ENCODE measurements at places on chromosomes 2 and 18.

- no peak for DNase-seq
Measured at GRCh38 chr2:98579926-98580325, 28.4 kb downstream of the COA5 start.

DNA sequence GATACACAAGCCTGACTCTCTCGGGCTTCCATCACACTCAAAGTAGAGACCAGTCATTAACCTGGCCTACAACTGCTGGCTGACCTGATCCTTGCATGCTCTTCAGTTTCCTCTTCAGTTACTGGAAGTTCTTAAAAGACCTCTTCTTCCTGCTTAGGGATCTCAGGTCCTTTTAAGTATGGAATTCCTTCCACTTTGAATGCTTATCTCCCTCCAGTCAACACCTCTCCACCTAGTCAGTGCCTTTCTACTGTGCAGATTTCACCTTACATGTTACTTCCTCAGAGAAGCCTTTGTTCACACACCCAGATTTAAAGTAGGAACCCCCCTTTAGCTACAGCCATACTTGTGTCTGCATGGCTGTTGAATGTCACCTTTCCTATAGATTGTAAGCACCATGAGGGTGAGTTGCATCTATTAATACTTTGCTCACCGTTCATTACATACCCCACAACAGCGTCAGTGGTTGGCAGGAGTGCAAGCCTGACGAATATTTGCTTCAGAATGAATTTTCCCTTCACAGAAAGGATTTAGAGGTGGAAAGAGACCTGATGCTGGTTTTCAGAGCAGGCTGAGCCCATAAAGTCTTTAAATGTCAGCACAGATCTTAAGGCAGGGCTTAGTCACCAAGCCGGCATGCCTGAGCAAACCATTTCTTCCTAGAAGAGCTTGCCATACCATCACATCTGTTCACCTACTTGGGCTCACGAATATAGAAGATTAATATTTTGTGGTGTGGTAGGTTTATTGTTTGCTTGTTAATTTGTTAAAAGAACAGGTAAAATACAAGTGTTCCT, 90.1 kb downstream of the ACVR1 start:
- DNase-seq = no peak

- no peak for DNase-seq
Measured at GRCh38 chr18:13176847-13177246, 41.7 kb upstream of the LDLRAD4 start.

DNA sequence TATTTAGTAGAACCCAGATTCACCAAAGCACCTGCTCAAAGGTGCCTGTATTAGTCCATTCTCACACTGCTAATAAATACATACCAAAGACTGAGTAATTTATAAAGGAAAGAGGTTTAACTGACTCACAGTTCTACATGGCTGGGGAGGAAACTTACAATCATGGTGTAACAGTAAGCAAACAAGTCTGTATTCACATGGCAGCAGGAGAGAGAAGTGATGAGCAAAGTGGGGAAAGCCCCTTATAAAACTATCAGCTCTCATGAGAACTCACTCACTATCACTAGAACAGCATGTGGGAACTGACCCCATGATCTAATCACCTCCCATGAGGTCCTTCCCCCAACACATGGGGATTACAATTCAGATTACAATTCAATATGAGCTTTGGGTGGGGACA, 28.0 kb upstream of the DDX18 start:
- DNase-seq = no peak

GRCh38 chr2:120817956-120818325, 82.3 kb downstream of the GLI2 start:
- no peak for DNase-seq

- no peak for DNase-seq
Measured at GRCh38 chr2:4255491-4255890, 552.1 kb downstream of the DCDC2C start.

DNA sequence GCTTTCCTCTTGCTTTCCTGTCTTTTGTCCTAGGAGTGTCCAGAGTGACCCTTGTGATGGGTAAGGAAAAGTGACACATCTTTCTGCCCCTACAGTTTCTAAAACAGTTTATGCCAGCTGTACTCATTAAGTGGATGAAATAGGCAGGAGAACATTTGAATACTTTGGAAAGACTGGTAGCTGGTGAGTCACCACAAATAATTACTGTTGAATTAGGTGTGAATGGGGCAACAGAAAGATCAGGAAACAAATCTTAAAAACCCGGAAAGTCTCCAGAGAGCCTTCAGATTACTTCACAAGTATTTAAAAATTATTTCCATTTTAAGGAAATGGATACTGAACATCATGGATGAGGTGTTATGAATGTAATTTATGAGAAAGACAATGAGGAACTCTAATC, 278.5 kb downstream of the CLIP4 start:
- DNase-seq = no peak

DNA sequence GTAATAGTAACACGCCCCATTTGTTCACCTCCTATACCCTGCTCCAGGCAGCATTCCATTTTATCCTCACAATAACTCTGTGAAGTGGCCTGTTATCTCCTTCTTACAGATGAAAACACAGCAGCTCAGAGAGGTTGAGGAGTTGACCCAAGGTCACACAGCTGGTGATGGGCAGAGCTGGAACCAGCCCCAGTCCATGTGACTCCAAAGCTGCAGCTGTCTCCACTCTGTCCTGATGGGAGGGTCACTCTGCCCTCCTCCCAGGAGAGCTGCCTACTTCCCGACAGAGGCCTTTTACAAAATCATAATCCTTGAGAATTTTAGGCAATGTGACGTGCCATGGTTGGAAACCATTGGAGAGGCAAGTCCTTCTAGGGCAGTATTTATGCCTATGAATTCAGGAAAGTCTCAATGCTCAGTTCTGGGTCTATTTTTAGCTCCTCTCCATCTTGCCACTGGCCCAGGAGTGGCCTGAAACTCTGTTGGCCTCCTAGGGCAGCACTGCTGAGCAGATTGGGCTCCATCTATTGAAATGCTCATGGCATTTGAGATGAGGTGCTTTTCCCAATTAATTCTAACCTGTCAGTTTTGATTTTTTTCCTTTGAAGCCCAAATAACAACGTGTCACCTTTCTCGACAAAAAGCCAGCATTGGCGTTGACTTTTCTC, 162.0 kb upstream of the MSH6 start:
- DNase-seq = no peak

- DNase-seq = no peak
Measured at GRCh38 chr2:187544371-187545080, 9.7 kb downstream of the TFPI start.

DNA sequence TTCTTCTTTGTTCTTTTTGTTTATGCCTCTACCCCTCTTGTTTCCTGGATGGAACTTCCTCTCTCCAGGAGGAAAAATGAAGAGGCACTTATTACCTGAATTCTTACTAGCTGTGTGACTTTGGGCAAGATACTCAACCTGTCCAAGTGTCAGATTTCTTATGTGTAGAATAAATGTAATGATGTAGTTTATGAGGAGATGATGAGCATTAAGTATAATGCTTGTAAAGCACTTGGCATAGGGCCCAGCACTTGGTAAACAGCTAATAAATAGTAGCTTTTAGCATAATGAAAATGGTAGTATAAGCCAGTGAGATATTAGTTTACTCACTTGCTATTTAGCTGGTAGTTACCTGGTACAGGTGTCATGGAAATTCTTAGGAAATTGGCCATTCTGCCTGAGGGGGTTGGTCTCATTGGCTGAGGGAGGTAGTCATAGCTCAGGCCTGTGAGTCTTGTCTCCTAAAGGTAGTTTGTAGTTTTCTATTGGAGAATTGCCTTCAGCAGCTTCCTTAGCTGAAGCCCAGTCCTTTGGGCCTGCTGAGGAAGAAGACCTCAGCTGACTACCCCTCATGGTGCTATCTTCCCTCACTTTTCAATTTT, 133.4 kb upstream of the NABP1 start:
- DNase-seq = no peak

GRCh38 chr2:232142049-232142448, 180.5 kb downstream of the DIS3L2 start:
- peak; percentile 37 for DNase-seq

DNA sequence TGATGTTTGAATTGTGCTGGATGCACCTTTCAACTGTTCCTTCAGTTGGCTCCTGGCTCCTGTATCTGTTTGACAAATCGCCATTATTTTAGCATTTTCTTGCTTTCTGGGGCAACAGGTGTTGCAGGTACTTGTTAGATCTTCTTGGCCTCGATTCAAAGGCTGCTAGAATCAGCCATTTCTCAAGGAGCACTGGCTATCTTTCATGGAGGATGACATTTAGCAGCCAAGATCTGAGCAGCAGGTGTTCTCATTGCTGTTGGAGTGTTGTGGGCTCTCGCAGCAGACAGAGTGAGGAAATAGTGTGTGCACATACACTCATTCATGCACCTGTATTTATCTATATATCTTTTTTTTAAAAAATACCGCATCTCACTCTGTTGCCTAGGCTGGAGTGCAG, 52.2 kb downstream of the INPP5D start:
- no peak for DNase-seq

DNA sequence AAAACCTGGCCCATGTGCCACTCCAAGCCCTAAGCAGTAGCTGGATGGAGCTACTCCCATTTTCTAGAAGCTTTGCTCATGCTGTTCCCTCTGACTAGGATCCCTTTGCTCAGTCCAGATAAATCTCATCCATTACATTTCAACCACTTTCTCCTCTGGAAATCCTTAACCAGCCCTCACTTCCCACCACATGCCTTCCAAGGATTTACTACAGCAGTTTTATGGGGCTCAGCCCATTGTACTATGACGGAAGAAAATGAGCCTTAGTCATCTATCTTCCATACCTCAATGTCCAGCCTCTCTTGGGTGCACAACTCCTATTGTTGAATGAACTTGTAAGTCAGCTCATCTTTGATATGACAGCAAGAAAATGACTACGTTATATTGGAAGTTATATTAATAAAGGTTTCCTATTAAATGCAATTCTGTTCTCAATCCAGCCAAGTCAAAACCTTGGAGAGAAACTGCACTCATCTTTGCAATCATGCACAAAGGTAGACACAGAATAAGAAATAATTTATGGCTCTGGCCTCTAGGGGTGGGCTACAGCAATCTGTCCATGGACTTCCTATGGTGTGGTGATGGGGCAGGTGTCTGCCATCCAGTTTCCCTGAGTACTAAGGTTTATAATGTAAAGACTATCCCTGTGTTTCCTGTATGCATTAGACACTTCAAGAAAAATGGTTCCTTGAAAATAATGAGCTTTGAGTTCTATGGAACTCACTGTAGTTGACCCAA, 3.4 kb downstream of the B4GALT6 start:
- no peak for DNase-seq

- DNase-seq = no peak
Measured at GRCh38 chr2:223510713-223511112, 91.4 kb downstream of the SCG2 start.

GRCh38 chr2:174172802-174173355, 75.5 kb downstream of the OLA1 start:
- DNase-seq = no peak

GRCh38 chr2:238290715-238291549, 2.5 kb upstream of the PER2 start:
- DNase-seq = no peak

- no peak for DNase-seq
Measured at GRCh38 chr2:187228986-187229385, 219.1 kb downstream of the CALCRL start.

DNA sequence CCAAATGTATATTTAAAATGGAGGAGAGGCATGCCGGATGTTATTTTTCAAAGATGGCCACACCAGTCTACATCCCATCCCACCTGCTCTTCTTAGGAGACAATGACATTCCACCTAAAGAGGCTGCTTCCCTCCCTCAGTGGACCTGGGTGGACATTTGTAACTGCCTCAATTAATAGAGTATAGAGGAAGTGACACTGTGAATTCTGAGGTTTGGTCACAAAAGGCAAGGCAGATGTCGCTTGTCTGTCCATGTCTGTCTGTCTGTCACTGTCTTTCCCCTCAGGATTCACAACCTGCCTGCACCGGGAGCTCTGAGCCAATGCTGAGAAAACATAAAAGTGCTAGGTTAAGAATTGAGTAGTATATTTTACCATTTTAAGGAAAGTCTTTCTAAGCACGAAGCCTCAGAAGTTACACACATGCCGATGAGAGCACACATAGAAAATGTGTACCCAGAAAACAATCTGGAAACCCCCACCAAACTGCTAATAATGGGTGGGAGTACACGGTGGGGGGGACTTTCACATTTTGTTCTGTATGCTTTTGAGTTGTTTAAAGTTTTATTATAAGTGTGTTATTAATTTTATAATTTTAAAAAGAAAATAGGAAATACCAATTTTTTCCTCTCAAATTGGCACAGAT, 21.0 kb downstream of the MIB1 start:
- DNase-seq = no peak

DNA sequence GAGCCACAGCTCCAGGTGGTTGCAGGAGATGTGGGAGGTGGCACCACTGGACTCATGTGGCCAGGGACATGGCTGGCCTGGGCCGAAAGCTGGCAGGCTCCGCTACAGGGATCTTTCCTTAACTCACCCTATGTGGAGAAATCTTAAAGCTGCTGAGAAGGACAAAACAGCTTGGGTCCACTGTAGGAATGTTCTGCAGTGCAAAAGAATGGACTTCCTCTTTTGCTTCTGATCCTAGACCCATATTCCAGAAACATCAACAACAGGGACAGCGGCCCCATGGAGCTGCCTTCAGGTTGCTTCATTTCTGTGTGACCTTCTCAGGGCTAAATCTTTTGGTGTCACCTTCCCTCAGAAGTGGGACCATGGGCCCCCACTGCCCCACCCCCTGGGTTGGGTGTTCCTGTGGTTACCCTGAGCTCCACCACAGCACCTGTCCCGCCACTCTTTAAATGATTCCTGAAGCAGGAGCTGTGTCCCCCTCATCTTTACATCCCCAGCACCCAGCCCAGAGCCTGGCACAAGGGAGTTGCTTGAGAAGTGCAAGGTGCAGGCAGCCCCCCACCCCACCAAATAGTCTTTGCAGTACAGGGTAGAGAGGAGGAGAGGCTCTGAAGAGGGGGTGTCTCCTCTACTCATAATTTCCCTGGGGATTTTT, 205.8 kb downstream of the ZBTB7C start:
- DNase-seq = no peak

DNA sequence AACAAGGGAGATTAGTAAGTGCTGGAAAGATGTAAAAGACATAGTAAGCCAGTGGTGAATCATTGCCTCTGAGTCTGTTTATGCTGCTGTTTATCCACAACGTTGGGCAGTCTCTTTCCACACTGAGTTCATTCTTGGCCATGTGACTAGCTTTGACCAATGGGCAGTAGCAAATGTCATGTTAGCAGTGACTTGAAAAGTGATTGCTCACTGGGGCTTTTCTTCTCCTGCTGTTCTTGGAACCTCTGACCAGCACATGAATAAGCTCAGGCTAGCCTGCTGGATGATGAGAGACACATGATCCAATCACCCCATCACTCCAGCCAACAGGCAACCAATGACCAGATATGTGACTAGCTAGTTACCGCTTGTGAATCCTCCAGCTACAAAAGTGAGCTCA, 360.4 kb downstream of the SLC4A3 start:
- no peak for DNase-seq

DNA sequence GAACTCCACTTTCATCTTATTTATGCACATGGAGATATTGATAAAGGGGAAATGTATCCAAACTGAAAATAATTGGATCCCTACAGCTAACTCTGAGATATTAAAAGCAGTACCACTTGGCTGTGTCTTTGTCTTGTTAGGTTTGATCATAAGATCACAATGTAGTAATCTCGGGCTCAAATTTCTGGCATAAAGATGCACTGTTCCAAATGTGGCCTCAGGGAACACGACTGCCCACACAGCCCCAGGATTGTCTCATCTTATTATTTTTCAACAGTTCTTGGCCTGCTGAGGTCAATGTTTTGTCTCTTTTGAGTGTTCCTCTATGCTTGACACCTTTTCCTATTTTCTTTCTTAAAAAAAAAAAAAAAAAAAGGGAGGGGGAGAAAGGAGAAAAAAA, 114.1 kb downstream of the GBX2 start:
- no peak for DNase-seq
